ENCODE measurements at places on chromosomes 3 and 15.

DNA sequence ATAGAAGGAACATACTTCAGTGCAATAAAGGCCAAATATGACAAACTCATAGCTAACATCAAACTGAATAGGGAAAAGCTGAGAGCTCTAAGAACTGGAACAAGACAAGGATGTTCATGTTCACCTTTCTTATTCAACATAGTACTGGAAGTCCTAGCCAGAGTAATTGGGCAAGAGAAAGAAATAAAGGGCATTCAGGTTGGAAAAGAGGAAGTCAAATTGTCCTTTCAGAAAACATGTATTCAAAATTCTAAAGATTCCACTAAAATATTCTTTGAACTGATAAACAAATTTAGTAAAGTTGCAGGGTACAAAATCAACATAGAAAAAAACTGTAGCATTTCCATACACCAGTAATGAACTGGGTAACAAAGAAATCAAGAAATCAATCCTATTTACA is 12.2 kb upstream of the ZNF197 start:
- DNase-seq: no peak

GRCh38 chr3:17645074-17645698 is 97.2 kb downstream of the TBC1D5 start:
- DNase-seq: no peak

GRCh38 chr15:98597666-98598065 is 50.7 kb upstream of the IGF1R start:
- no peak for DNase-seq

GRCh38 chr15:59595434-59595915 is 16.1 kb upstream of the GCNT3 start:
- no peak for DNase-seq

GRCh38 chr15:65008983-65009382 is 19.3 kb upstream of the SPG21 start:
- DNase-seq: no peak

DNA sequence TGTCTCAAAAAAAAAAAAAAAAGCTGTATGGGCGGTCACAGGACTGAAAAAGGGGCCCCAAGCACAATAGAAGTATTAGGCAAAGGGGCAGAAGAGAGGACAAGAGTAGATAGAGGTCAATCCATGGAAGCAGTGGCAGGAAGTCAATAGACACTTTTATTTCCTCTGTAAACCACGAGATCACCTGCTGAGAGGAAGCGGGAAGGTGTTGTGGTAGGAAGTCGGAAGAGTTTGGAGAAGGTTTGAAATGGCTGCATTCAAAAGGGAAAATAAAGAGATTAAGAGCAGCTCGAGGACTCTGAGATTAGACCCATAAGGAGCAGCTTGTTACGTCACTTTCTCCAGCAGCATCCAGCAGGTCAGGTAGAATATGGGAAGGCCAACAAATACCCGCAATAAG is 14.2 kb upstream of the ZNF148 start:
- DNase-seq: peak; percentile 19

DNA sequence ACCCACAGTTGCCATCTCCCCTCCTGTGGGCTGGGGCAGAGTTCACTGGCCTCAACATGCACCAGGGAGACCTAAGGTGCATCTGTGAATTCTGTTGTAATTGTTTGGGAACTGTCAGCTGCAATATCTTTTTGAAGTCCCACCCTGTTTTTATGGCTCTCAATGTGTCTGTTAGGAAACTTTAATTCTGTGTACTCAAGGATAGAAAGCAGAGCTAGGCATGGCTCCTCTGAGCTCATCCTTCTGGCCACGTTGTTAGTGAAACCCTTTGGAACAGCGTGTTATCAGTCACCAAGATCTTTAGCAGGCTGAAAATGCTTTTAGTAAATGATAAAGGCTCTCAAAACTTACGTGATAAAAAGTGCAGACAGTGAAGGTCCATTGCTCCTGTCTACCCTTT is 33.6 kb upstream of the MTMR10 start:
- DNase-seq: no peak

GRCh38 chr3:127674101-127674721 is 1.5 kb downstream of the ABTB1 start:
- no peak for DNase-seq

DNA sequence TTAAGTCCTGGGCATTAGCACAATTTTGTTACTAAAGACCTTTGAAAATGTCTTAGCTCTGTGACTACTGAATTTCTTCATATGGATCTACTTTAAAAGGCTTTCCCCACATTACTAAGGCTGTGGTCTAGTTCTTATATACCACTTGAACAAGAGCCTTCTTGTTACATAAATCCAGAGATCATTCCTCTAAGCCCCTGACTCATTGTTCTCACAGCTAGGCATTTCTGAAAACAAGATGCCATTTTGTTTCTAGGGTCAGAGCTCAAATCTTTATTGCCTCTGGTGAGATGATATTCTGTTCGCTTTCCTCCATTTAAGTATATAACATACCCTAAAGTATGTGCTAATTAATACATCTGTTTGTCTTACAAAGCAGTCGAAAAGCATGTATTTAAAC is 29.8 kb upstream of the LPP start:
- DNase-seq: no peak

GRCh38 chr15:38073178-38073946 is 138.9 kb downstream of the TMCO5A start:
- no peak for DNase-seq

DNA sequence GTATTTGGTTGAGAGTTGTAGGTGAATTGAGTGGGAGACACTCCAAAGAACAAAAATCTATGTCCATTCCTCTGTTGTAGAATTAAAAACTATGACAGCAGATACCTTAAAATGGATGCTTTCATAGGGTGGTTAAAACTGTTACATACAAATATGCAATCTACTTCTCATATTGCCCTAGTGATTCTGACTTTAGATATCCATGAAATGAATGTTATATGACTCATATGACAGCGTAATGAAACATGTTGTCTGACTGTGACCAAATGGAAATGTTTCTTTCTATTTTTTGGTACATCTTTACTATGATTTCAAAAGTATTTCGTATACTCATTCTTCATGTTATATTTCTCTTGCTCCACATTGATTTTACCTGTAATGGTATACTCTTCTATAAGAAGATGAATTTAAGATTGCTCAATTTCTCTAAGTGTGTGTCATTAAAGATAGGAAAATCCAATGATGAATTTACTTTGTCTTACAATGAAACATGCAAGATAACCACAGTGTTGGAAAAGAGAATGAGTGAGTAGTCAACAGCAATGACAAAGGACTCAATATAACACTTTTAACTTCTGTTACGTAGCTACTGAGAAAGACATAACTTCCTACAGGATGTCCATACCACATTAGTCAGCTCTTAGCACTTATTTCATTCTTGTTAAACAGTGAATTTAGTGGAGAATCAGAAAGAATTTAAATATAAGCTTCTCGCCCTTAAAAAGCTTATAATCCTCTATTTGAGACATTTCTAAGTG is 79.3 kb upstream of the LSAMP start:
- DNase-seq: no peak

GRCh38 chr3:128572644-128573105 is 77.9 kb downstream of the RPN1 start:
- DNase-seq: peak; percentile 39

DNA sequence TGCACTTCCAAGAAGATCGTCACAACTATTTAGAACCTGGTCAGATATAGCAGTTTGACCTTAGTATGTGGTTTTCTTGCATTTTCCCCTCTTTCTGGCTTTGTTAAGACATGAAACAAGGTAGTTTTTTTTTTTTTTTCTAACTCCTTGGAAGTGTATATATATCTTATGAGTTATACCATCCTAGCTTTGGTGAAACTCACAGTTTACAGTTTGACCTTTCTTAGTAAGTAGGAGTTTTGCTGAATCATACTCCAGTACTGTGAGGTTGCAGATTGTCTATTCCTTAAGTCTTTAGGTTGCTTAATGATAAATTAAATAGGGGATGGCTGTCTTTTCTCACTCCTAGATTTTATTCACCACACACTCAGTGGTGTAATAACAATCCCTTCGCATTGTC is 325.0 kb downstream of the RBMS3 start:
- DNase-seq: no peak

DNA sequence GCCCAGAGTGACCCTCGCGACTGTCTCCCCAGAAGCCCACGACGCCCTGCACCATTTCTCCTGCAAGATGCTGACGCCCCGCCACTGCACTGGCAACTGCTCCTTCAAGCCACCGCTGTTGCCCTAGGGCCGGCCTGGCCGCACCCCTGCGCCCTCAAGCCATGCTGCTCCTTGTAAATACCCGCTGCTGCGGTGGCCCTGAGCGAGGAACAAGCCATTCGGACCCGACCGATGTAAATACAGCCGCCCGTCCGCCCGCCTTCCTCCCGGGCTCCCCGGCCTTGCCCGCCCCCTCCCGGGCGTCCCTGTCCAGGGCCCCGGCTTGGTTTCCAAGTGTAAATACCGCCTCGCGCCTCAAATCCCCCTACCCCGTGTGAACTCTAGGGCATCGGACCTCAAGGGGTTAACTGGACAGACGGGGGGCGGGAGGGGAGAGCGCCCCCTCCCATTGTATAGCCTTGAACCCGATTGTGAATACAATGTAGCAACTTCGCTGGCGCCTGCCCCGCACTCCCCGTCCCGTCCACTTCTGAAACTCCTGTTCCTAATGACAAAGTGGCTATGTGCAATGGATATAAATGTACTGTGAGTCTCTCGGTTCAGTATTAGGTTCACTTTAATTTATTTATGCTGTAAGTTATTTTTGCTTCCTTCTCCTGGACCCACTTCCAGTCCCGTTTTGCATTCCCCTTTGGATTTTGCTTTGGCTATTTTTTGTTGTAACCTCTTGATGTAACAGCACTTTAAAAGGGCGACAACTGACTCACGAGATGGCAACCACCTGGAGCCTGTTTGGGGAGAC is 5.9 kb downstream of the RNU6-1 start:
- no peak for DNase-seq

GRCh38 chr3:183192650-183193300 is 30.2 kb upstream of the LAMP3 start:
- DNase-seq: no peak

- DNase-seq: no peak
Measured at GRCh38 chr15:78421238-78421965, 16.6 kb upstream of the IREB2 start.

DNA sequence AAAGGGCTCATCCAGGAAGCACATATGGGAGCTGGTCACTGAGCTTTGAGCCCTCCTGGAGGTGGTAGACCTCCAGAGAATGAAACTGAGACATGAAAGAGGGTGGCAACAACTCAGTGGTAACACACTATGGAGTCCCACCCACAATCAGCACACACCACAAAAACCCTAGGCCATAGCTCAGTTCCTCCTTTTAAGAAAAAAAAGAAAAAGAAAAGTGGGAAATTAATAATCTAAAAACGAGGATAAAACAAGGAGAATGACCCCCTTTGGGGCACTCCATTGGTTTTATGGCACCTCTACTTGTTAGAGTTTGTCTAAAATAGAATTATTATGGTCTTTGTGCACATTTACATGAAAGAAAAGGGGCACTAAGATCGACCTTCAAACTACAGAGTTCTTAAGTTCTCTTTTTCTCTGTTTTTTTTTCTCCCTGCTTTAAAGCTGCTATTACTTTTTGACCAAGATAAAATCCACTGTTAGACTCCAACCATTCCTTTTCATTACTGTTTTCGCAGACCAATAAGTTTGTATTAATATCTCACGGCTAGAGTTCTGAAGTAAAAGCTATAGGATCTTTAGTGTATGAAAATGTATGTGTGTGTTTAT is 40.2 kb upstream of the ZBTB20 start:
- no peak for DNase-seq

GRCh38 chr3:42655331-42655888 is 1.9 kb downstream of the ZBTB47 start:
- DNase-seq: no peak

DNA sequence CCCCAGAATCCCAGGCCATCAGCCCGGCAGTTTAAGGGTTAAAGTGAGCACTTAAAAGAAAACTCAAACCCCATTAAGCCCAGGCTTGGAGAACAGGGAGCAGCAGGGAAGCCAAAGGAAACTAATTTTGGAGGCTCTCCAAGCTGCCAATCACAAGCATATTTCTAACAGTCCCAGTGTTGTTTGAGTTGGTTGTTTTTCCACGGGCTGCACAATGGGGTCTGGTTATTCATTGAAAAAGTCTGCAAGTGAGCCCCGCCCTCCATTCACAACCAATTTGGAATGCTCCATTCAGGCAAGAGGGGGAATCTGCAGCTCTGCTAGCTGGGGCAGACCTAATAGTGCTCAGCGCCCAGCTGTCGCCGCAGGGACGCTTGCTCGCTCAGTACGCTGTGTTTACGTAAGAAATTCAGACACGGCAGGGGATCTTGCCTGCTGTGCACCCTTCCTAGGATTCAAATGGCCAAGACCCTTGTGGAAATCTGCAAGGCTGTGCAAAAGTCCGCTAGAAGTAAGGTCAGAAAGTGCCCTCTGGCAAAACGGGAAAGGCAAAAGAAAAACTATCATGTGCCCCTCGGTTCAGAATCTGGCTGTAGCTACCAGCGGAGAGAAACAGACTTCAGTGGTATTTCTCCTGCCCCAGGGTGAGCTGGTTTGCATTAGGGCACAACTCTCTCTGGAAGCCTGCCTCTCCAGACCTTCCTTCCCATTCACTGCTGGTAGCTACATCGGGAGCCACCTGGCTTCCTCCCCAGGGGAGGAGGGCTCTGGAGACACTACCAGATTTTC is 11.0 kb downstream of the ETV5 start:
- no peak for DNase-seq

- no peak for DNase-seq
Measured at GRCh38 chr3:185519021-185519420, 20.2 kb upstream of the TMEM41A start.
